Activated T-helper 17 cell treated with anti-CD3 and anti-CD28 coated beads, Interleukin-2, amount 50 U/mL, for 72 hours (primary cell): ENCODE measurements at places on chromosomes 11 and 22.
A peak's percentile ranks its signal among the peaks of the same experiment; 100 is the strongest.

GRCh38 chr11:130585545-130585944 is 137.1 kb downstream of the ADAMTS15 start:
- ATAC-seq = no peak

DNA sequence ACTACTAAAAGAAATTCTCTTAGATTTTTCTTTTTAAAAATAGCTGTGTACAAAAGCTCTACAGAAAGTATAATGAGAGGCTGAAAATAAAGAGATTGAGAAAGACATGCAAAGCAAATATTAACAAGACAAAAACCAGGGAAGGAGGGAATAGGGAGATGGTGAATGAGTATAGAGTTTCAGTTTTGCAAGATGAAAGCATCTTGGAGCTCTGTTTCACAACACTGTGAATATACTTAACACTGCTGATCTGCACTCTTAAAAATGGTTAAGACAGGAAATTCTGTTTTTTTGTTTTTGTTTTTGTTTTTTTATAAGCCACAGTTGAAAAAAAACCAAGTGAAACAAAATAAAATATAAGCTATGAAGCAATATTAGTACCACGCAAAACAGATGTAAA is 5.5 kb downstream of the TMEM218 start:
- ATAC-seq = no peak

DNA sequence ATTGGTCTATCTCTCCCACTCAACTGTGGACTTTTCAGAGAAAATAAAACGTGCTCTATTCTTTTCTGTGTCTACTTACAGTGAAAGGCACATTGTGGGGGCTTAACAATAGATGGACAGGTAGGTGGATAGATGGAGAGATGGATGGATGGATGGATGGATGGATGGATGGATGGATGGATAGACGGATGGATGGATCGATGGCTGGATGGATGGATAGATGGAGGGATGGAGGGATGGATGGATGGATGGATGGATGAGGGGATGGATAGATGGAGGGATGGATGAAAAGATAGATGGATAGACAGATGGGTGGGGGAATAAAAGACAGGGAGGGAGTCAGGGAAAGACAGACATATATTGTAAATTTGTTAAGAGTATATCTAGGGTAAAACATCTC is 14.2 kb upstream of the SLC1A2 start:
- no peak for ATAC-seq

DNA sequence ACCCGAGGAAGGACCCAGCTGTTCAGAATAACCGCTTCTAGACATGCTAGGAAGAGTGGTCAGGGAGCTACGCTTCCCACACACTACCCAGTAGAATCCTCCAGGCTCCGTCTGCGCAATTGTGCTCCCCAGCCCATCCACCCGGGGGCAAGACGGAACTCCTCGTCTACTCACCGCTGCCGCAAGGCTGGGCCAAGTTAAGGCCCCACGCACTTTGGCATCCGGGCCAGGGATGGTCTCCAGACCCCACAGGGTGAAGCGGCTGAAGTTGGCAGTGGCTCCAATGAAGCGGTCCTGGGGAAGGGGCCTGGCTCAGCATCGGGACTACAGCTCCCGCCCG is 757 bp downstream of the RNASEH2C start:
- peak; percentile 13 for ATAC-seq

GRCh38 chr11:12606597-12606996 is 67.6 kb upstream of the TEAD1 start:
- no peak for ATAC-seq

- ATAC-seq = no peak
Observed at GRCh38 chr11:76776472-76776871, 6.7 kb upstream of the TSKU start.

DNA sequence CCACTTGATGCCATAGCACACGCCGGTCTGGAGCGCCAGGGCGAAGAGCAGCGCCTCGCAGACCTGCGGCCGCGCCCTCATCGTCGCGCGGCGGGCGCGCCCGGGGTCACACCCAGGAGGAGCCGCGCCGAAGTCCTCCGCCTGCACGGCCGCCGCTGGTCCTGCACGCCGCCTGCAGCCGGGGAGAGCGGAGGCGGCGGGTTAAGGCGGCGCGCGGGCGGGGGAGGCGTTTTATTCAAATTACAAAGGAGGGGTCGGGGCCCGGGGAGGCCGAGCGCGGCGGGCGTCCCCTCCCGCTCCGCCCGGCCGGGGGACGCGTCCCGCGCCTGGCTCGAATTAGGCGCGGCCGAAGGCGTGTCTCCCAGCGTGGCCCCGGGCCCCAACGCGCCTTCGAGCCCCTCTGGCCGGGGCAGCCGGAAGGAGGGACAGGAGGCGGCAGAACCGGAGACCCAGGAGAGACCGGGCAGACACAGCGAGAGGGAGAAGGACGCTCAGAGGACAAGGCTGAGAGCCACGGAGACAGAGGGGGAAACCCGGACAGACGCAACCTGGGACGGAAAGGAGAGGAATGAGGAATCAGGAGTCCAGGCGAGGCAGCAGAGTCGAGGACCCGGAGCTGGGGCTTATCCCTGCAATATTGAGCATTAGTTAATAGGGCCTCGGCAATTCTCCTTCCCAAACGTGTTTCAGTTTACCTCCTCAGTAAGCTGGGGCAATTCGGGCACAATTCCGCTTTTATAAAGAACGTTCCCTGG is at the start of gene WNT11:
WNT11 (minus strand) TSS at position 176 of the 755 bp plus-strand sequence; CDS start at position 81, 95 bp downstream.
- no peak for ATAC-seq

DNA sequence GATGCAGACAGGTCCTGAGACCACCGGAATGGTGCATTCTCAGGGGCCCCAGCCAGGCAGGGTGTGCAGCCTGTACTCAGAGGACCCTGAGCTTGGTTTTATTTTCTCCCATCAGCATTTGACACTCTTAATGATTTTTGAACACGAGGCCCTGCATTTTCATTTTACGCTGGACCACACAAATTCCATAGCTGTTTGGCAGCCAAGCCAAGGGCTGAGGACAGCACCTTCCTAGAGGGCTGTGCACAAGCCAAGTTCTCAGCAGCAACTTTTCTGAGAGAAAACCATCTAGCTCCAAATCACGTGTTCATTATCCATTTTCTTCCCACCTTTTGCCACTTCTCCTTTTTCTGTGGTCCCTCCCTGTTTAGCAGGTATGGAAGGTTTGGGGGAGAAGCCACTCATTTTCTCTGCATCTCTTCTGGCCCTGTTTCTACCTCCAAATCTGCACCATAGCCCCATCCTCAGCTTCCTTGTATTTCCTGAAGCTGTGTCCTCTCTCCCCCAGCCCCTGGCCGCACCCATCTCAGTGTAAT is 60.4 kb downstream of the TRAF6 start:
- ATAC-seq = no peak

DNA sequence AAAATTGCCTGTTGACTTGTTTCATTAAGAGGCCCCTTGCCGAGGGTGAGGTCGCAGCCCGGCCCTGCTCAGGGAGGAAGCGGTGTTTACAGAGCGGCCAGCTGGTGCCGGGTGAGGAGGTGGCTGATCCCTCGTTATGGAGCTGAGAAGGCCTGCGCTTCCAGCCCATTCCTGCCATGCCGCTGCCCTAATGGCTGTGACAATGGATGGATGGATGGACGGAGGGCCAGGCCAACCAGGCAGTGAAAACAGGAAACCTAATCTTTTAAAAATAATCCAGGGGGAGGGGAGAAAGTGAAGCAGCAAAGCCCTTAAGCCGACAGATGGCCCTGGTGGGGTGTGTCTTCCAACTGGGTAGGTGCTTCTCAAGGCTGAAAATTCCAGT is 38.5 kb downstream of the BCR start:
- no peak for ATAC-seq

DNA sequence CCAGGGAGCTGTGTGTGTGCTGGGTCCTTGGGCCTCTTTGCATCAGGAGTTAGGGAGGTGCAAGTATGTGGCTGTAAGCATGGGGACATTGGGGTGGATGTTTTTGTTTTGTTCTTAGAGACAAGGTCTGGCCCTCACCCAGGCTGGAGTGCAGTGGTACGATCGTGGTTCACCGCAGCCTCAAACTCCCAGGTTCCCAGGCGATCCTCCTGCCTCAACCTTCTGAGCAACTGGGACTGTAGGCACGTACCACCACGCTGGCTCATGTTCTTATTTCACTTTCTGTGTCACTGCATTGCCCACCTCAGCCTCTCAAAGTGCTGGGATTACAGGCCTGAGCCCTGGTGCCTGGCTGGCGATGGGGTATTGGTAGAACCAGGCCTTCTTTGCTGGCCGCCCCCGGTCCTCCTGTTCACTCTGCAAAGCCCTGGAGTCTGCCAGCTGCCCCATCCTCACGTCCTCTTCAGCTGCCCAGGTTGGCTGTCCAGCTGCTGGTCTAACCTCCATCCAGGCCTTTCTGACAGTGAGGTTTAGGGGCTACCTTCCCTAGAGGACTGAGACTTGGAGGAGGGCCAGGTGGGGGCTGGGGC is 851 bp upstream of the GRAMD4 start:
- ATAC-seq = no peak

DNA sequence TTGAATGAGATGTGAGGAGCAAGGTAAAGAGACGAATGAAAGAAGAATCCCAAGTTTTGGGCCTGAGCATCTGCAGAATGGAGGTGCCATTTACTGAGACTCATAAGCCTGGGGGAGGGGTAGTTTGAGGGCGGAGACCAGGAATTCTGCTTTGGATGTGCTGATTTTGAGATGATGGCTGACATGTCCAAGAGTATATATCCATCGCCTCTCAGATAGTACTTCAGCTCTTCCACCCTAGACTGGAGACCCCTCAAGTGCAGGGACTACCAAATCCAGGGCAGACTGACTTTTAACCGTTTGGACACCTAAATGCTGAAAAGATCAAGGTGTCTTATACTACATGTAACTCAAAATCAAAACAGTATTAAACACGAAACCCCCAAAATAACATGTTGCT is 1.3 kb upstream of the SDF2L1 start:
- ATAC-seq = no peak

GRCh38 chr11:9639985-9640384 is 23.9 kb upstream of the SWAP70 start:
- ATAC-seq = no peak

DNA sequence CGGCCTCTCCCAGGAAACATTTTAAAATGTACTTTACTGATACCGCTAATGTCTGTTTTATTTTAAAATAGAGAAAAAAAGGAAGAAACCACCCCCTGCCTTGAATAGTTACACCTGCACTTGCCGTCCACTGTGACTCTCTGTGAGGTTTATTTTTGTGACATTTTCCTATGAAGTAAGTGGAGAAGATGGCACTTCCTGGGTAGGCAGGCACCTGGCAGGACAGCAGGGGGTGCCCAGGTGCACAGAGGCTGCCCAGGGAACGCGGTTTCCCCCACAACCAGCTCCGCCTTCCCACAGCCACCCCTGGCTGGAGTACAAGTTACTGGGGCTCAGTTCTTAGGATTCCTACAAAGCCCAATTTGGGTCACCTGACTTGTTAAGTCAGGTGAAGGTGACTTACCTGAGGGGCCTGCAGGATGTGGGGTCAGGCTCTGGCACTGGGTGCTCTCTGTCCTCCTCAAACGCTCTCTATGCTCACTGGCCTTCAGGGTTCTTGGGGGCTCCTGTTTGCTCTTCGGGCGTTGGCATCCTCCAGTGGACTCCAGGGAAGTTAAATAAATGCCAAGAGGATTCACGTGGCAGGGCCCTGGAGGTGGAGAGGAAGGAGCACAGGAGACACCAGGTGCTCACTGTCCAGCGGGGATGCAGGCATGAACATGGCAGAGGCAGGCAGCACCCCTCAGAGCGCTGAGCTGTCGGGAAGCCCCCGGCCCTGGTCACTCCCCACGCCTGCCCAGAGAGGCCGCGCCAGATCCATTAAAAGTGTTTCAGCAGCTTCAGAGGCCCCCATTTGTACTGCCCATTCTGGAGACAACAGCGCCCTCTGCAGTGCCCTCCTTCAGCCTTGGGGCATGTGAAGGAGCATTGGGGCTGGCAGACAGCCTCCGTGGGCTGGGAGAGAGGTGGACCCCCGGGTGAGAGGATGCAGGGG is 1021.2 kb downstream of the TBC1D22A start:
- no peak for ATAC-seq

DNA sequence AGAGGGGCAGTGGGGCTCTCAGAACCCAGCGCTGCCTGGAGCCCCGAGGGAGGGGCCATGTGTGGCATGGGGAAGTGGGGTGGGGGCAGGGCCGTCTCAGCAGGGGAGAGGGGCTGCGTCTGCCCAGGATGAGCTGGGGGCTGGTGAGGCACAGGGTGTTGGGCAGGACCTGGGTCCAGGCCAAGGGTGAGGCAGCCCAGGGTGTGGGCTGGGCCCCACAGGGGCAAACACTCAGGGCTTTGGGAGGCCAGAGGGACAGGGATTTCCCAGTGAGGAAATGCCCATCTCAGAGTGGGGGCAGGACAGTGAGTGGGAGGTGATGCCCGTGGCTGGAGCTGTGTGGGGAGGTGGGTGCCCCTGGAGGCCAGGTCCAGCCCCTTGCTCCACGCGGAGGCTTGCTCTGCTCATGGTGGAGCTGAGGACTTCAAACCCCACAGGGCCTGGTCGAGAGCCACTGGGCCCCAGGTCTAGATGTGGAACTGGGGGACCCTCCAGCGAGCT is 5.4 kb downstream of the PLXNB2 start:
- no peak for ATAC-seq

DNA sequence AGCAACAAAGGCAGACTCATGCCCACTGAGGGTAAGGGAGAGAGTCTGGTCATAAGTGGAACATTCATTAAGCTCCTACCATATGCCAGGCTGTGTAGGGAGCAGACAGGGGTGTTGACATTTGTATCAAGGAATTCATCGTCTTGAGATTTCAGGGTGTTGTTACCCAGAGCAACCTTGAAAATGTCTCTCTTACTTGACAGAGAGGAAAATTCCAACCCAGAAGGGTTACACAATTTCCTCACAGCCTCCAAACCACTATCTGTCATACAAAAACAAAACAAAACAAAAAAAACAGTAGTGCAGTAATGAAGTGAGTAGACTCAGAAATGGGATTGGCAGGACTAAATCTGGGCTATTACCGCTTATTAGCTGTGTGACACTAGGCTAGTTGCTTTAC is 113.2 kb downstream of the MIAT start:
- no peak for ATAC-seq

GRCh38 chr11:47797633-47798032 is 30.5 kb upstream of the FNBP4 start:
- peak; percentile 99 for ATAC-seq

DNA sequence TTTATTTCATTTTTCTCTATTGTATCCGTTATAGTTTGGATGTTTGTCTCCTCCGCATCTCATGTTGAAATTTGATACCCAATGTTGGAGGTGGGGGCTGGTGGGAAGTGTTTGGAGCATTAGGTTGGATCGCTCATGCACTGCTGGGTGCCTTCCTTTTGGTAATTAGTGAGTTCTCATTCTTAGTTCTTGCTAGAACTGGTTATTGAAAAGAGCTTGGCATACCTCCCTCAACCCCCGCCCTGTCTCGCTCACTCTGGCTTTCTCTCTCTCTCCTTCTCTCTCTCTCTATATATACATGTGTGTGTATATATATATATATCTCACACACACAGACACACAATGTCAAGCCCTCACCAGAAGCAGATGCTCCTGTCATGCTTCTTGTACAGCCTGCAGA is 978.7 kb downstream of the DLG2 start:
- ATAC-seq = no peak

DNA sequence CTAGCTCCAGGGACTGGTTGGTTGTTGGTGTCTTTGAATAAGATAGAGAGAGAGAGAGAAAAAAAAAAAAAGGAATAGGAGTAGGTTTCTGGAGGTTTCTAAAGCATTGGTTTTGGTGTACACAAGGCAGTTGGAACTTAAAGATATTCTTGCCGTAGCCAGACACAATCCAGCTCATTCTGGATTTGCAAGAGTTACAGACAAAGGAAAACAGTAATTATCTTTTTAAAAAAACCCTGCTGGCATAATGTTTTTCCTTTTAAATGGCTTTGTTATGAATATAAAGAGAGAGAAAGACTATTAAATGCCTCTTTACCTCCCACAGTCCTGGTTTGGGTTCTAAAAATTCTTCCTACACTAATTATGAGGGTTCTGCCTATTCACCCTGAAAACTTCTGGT is 120.4 kb upstream of the RAG2 start:
- ATAC-seq = no peak

- no peak for ATAC-seq
Observed at GRCh38 chr11:116830184-116830912, 641 bp downstream of the APOC3 start.
